NCI-H524 treated with DMSO at 0.1 percent for 48 hours (cell line): ENCODE measurements at places on chromosomes 11 and 22.

DNA sequence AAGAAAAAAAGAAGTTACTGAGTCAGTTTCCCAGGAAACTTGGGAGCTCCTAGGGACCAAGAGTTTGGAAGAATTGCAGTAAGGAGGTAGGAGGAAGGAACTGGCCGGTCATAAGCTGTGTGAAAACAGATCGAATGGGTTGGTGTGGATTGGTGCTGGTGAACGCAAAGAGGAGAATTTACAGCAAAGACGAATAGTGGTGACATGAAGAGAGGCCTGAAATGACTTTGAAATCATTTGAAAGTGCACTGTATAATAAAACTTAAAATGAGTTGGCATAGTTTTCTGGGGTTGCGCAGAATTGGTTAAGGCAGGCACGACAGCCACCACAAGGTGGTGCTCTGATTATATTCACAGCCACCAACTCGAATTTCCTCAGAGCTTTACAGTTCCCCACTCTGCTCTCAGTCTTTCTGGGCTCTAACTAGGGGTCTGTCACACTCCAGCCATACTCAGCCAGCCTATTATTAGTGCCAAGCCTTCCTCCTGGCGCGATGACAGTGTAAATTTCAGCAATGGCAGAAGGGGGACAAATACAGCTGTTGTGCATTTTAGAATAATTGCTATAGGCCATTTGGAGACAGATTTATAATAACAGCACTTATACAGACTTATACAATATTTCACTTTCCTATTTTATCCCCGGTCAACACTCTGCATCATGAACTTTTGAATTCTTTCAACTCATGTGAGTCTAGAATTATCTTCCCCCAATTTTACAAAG lies 8.3 kb upstream of the HTR3B start:
- DNase-seq: peak; percentile 19

- DNase-seq: peak; percentile 35
Observed at GRCh38 chr22:33756508-33756949, 163.7 kb downstream of the LARGE1 start.

DNA sequence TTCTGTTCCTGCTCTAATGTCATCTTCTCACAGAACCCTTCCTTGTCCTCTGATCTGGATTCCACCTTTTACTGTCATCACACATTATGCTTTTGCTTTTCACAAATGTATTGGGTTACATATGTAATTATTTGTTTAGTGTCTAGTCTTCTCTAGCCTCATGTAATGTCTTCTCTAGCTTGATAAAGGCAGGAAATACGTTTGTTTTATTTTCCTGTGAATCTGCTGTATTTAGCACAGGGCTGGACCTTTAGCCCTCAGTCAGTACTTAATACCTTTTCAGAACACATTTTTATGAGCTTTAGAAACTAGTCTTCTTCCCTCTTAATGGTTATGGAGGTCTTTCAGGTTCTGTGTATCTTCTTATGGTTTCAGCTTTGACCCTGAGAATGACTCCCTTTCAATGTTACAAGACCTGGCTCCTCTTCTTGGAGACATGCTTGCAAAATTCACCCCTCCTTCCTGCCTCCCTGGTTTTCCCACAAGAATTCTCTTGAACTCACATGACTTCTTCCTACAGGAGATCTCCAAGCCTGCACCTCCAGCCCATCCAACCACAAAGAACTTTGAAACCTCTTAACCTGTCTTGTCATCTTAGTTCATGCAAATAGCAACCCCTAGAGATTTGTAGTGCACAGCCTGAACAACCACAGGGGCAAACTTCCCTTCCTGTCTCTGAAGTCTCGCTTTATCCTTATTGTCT lies 132.7 kb upstream of the DDI1 start:
- no peak for DNase-seq

DNA sequence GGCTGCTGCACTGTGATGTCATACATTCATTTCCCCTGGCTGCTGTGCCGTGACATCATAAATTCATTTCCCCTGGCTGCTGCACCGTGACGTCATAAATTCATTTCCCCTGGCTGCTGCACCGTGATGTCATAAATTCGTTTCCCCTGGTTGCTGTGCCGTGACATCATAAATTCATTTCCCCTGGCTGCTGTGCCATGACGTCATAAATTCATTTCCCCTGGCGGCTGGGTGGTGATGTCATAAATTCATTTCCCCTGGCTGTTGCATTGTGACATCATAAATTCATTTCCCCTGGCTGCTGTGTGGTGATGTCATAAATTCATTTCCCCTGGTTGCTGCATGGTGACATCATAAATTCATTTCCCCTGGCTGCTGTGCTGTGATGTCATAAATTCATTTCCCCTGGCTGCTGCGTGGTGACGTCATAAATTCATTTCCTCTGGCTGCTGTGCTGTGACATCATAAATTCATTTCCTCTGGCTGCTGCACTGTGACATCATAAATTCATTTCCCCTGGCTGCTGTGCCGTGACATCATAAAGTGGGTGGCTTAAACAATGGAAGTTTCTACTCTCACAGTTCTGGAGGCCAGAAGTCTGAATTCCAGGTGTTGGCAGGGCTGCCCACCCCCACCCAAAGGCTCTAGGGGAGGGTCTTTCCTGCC lies 301.1 kb downstream of the SHANK2 start:
- DNase-seq: no peak

GRCh38 chr22:36425977-36426523 lies 38.3 kb upstream of the MYH9 start:
- no peak for DNase-seq

DNA sequence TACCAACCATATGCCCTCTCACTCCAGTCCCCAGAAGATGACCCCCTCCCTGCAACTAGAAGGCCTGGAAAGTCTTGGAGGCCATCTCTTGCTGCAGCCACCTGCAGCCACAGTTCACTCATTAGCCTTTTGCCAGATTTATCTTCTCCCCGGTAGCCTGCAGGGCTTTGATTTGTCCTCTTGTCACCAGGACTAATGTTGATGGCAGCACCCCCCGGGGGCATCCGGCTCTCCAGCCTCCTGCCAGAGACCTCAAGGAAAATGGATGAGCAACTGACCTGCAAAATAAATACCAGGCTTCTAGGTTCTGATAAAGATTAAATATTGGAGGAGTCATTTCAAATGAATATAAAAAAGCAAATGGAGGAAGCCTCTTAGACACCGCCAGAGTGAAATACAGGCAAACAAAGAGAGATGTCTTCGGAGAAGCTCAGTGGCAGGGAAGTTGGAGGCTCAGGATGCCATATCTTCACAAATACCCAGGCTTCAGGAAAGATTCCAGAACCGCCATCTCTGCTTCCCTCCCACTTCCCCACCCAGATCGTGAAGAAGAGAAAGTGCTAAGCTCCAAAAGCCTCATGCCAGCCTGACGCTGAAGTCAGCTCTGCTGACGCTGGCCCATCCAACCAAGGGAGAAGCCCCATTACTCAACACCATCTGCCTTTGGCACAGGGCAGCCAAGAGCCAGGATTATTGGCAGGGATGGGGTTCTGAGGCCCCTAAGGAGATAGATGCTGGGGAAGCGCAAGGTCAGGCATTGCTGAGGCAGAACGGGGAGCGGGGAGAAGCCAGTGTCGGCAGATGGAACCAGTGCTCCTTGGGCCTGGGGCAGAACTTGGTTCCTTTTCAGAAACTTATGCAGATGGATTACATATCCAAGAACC lies 362.7 kb downstream of the CADM1 start:
- no peak for DNase-seq
